GOT3 (cell line): ENCODE measurements at places on chromosomes 2 and 18.

DNA sequence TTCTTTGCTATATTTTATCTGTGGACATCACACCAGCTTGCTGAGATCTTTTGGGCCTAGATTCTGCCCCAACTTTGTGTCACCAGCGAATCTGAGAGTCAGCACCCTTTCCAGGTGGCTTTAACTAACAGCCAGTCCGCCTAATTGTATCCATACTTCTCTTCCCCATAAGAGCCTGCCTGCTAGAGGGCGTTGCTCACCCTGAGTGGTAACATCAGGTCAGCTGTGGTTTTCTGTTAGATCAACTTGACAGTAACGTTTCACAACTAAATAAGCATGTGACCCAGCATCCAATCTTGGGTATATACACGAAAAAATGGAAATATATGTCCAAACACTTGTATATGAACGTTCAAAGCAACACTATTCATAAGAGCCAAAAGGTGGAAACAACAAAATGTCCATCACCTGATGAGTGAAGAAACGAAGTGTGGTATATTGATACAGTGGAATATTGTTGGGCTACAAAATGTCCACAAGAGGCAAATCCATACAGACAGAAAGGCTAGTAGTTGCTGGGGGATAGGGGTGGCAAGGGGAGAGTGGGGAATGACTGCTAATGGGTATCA lies 24.9 kb downstream of the EFHD1 start:
- DNase-seq: no peak

DNA sequence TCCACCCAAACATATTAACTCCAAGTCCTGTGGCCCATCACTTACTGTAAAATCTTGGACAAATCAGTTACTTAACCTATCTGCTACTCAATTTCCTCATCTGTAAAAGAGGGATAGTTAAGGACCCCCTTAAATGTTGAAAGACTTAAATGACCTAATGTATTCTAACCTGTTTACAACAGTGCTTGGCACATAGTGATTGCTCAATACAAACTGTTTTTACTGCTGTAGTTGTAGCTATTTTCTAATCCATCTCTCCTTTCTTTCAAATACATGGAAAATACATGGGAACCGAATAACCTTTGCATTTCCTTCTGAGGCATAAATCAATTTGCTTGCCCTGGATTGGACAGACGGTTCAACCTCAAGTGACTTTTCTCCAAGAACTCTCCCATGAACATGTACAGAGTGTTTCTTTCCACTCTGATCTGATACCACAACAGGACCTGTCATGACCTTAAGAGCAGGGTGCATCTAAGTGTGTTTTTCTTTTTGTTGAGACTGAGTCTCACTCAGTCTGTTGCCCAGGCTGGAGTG lies 2.7 kb downstream of the LNPK start:
- DNase-seq: no peak

- no peak for DNase-seq
Measured at GRCh38 chr2:241029599-241030332, 31.3 kb downstream of the SNED1 start.

GRCh38 chr2:42835577-42836371 lies 43.4 kb upstream of the HAAO start:
- peak; percentile 42 for DNase-seq

- no peak for DNase-seq
Measured at GRCh38 chr18:61765097-61765496, 127.7 kb downstream of the RNF152 start.

GRCh38 chr18:58572680-58573079 lies 56.2 kb downstream of the ALPK2 start:
- no peak for DNase-seq

GRCh38 chr2:25293145-25293544 lies 48.6 kb downstream of the DNMT3A start:
- no peak for DNase-seq

- no peak for DNase-seq
Measured at GRCh38 chr18:9898792-9899549, 13.2 kb downstream of the TXNDC2 start.

DNA sequence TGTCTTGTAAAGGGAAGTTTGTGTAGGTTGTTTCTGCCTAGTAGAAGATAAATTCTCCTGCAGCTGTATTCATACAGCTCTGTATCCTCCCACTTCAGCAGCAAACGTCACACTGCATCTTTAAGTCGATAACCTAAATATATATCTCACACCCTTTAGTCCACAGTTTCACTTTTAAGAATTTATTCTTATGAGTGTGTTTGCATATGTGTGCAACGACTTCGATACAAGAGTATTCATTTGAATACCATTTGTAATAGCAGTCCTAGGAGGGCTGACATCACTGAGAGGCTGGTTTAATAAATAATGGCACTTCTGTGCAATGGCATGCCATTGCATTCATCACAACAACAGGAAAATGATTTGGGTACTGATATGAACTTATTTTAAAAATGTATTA lies 63.8 kb upstream of the MSH6 start:
- DNase-seq: no peak

GRCh38 chr2:56450047-56450446 lies 266.3 kb downstream of the CCDC85A start:
- DNase-seq: no peak

DNA sequence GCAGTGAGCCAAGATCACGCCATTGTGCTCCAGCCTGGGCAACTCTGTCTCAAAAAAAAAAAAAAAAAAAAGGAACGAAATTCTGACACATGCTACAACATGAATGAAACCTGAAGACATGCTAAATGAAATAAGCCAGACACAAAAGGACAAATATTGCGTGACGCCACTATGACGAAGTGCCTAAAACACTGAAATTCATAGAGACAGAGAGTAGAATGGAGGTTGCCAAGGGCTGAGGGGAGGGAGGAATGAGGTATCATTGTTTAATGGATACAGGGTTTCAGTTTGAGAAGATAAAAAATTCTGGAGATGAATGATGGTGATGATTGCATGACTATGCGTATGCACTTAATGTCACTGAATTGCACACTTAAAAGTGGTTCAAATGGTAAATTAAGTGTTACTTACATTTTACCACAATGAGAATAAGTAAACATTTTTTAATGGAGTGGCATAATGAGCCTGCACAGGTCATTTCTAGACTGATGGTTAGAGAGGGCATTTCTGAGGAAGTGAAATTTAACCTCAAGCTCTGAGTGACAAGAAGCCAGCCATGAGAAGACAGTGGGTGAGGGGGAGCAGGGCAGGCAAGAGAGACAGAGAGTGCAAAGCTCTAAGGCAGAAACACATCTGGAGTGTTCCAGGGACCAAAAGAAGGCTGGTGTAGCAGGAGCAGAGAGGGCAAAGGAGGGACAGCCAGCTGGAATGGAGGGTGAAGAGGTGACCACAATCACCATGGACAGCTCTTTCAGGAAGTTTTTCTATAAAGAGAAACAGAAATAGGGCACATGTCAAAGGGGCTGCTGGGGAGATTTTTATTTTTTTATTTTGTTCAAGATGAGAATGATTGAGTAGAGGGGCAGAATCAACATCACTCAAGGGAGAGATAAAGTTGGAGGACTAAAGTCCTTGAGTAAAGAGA lies 20.6 kb upstream of the EXOC6B start:
- DNase-seq: no peak
